Upper lobe of left lung (tissue), 6 donors: ENCODE measurements at places on chromosomes 6 and 20.

- no peak for DNase-seq
These were observed 19.2 kb downstream of the JAG1 start for GRCh38 chr20:10654630-10655029.

- no peak for DNase-seq
These were observed 818 bp upstream of the MDGA1 start for GRCh38 chr6:37698264-37699137.

DNA sequence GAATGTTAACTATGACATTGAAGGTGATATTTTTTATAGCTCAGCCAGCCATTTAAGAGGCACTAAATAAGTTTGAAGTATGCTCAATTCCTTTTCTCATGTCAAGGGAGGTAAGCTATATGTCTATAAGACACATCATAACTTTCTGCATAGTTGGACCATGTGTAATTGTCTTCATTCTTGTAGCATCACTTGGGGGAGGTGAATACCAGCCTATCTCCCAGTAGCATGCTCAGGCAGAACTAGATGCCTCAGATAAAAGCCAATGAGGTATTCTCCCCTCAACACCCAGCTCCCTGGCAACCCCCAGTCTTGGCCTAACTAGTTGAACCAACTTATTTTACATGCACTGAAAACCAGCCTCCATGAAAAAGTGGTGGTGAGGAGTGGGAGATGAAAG is 158.3 kb upstream of the JAG1 start:
- DNase-seq, result no peak

DNA sequence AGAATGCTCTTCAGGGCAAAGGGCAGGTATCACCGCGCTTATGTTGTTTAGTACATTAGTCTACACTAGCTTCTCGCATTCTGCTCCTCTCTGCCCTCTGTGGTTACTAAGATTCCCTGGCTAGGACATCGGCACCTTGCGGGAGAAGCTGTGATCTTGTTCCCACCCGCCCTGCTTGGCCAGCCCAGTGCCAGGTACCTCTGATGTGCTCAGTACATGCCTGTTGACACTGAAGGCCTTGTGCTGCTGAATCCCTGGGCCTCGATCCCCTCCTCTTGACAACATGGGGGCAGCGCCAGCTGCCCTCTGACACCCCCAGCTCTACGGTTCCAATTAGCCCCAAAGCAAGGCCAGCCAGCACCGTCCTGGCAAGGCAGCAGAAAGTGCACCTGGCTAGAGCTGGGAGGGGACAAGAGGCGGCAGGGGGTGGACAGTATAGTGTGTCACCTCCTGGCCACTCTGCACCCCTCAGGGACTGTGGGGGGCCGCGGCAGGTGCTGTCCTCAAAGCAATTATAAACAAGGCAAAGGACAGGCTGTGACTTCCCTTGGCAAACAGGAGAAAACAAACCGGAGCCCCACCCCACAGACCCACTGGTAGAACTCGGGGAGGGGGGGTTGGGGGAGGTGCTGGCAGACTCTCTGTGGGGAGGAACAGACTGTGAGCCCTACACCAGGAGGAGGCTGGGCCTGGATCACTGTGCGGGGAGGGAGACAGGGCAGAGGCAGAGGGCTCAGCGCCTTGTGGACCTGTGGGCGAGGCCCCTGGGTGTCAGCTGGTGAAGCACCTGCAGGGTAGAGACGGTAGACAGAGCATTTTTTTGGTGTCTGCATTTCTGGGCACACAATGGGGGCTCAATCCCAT is 7.1 kb downstream of the TFEB start:
- no peak for DNase-seq

DNA sequence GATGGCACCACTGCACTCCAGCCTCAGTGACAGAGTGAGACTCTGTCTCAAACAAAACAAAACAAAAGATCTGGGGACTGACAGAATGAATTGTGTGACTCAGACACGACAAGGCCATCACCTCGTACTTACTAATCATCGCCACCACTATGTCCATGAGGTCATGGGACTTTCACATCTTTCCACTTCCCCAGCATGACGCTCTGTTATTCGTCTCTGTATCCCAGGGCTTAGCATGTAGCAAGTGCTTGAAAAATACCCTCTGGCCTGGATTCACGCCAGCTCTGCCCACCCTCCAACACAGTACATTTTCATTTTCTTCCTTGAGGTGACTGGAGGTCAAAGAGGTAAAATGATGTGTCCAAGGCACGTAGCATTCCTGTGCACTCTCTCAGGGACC is 27.8 kb downstream of the FGD2 start:
- DNase-seq, result no peak

DNA sequence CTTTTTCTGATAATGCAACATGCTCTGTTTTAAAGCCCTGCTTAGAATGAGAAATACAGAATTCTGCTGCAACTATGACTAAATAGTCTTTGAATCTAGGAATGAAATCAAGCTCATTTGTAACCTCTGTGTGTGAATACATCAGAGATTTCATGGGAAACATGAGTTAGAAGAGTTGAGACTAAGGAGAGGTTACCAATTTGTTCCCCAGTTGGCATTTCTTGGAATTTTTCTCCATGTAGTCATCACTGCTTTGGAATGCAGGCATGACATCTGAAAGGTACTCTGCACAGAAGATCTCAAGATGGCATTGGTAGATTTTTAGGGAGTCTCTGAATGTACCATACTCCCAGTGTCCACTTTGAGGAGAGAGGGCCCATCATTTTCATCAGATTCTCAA is 237.2 kb downstream of the TFAP2A start:
- DNase-seq, result no peak

GRCh38 chr20:15077733-15078250 is 740.4 kb upstream of the FLRT3 start:
- no peak for DNase-seq

DNA sequence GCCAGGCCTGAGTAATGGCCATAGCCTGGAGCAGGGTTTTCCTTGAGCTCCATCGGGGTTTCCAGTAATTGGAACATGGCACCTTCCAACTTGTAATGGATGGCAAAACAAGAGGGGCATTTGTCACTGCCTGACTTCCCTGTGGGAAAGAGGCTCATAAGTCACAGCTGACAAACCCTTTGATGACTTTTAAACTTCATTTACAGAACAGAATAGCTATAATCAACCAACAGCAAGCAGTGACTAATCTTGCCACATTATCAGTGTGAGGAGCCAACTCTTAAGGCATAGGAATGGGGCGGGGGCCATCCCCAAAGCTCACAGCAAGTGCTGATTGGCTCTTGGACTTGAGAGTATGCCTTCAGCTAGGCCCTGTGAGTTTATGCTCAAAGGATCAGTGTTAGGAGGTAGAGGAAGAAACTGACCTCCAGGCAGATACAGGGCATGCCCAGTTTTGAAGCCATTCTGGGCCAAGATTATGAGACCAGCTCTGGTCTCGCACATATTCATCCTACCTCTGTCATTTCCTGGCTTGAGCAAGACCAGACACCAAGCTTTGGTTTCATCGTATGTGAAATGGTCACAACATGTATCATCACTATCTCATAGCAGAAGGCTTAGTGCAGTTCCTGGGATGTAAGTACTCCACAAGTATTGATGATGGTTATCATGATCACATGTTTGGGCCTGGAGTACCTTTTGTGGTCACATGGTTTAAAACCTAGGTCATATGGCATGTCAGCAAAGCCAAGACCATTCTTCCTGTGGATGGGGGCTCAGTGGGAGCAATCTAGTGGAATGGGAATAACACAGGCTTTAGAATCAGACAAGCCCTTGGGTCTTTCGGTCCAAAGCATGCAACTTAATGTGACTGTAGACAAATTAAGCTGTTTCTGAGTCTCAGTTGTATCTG is 49.2 kb downstream of the EIF2S2 start:
- DNase-seq, result no peak

GRCh38 chr6:17334265-17334664 is 53.1 kb downstream of the RBM24 start:
- no peak for DNase-seq

DNA sequence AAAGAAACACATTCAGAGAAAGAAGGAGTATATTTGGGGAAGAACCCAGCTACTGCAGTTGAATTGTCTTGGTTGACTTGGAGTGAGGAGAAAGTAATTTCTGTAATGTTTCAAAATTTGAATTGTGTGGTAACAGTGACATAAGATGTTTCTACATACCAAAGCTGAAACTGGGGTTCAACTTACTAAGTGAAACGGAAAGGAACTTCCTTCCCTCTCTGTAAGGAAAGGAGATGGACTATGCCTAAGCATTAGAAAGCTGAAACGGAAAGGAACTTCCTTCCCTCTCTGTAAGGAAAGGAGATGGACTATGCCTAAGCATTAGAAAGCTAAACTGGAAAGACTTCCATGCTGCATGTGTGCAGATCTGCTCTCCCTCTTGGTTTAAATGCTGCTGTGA is 46.0 kb downstream of the HUS1B start:
- DNase-seq, result no peak

GRCh38 chr6:32192608-32193039 is at the start of gene GPSM3:
TSS of gene GPSM3 (minus strand) at chr6:32192643. CDS start at chr6:32192513, 130 bp downstream.
- DNase-seq, result peak; percentile 75

DNA sequence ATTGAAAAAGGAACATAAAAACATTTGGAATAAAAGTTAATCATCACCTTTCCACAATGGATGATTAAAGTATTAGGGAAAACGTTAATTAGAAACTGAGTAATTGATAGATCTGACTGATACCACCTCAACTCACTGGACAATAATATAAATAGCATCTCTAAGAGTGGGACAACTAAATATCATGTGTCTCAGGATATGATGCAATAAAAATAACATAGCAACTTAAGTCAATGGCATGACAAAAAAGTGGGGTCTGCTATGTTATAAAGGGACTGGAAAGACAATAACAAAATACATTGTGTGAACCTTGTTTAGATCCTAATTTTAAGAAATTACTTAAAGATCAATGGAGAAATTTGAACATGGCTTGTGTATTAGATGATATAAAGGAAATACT is 10.3 kb downstream of the OR12D1 start:
- DNase-seq, result no peak

DNA sequence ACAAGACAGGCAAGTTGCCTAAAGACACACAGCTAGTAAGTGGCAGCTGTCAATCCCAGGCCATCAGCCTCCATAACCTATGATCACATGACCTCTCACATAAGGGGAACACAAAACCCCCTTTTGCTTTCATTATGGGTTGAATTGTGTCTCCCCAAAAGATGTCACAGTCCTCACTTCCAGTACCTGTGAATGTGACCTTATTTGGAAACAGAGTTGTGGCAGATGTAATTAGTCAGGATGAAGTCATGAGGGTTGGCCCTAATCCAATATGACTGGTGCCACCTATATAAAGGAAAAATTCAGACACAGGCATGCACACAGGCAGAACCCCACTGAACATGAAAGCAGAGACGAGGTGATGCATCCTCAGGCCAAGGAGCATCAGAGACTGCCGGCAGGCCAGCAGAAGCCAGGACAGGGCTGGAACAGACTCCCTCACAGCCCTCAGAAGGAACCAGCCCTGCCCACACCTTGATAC is 33.6 kb downstream of the GFOD1 start:
- DNase-seq, result no peak

- no peak for DNase-seq
These were observed 13.4 kb downstream of the DCBLD1 start for GRCh38 chr6:117495869-117496268.

GRCh38 chr20:23235173-23236027 is 115.2 kb upstream of the NXT1 start:
- peak; percentile 75 for DNase-seq

DNA sequence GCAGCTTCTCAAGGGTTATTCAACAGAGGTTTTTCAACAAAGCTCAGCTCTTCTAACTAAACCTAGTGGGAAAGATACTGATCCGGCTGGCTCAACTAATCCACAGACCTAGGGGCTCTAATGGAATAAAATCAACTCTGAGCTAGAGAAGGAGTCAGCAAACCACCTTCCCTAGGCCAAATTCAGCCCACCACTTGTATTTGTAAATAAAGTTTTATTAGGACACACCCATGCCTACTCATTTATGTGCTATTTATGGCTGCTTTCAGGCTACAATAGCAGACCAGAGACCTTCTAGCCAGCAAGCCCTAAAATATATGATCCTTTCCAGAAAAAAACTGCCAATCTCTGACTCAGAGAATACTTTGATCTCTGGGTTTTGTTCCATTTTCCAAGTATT is 6.0 kb upstream of the RAB22A start:
- DNase-seq, result no peak

GRCh38 chr6:137370871-137371633 is 123.1 kb downstream of the OLIG3 start:
- no peak for DNase-seq

- no peak for DNase-seq
These were observed 146.4 kb upstream of the FAM83B start for GRCh38 chr6:54700158-54700557.

GRCh38 chr6:120303527-120303926 is 954.0 kb upstream of the MAN1A1 start:
- no peak for DNase-seq

DNA sequence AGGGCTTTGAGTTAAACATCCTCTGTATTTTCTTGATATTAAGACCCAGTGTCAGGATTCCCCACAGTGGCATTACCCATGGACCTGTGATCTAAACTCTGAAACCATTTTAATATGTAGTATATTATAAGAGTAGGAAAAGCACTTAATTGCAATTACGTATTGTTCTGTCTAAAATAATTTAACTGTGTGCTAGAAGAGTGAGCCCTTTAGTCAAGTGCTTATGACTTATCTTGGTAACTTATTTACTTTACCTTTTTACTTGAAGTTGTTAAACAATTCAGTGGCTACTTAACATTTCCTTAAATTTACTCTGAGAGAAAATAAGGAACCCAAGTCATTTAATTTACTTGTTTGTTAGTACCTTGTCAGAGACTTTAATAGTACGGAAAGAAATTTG is 173.6 kb downstream of the CDKAL1 start:
- DNase-seq, result no peak

GRCh38 chr20:59515013-59515905 is 89.1 kb upstream of the PHACTR3 start:
- DNase-seq, result peak; percentile 50

DNA sequence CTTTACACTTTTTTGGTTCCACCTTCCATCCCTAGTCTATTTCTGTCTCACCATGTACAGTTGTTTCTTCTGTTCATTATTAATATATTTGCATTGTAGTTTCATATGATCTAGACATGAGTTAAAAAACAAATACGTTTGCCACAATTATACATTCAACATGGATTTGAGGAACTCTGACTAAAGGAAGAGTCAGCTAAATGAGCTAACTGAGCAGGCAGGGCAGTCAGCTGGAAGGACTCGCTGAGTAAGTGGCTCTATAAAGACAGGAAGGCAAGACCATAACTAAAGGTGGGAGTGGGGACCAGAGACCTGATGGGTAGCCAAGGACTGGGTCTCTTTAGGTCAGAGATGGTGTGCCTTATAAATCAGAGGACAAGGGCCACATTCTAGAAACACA is 26.3 kb downstream of the TMX4 start:
- no peak for DNase-seq

DNA sequence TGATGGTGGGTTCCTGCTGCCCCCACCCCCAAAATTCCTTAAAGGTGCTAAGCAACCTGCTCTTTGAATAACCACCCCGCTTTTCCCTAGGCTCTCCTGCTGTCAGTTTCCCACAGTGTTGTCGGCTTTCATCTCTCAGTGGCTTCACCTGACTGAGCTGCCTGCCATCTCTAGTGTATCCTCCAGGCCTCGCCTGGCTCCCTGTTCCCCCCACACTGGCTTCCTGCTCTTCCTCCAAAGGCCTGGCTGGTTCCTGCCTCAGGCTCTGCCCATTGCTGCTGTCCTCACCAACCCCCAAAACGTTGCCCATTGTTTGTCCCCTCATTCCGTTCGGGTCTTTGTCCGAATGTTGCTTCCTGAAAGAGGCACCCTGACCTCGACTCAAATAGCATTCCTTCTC is 93.8 kb upstream of the POPDC3 start:
- DNase-seq, result no peak
